ENCODE measurements at places on chromosomes 6 and 20. TPM values are rescaled to one million over a fixed set of nuclear protein-coding genes. Genes with fewer than 3 reads are reported as not detected.

- H3K36me3 ChIP-seq, result no peaks in the 10 kb centered on the region
- no peak overlapping the region for H3K4me3 ChIP-seq
- H3K4me1 ChIP-seq, result peaks cover 26% of the 10 kb centered on the region
- DNase-seq, result no peak
- no peak overlapping the region for H3K27ac ChIP-seq
Measured at GRCh38 chr6:90370493-90370959, 73.9 kb upstream of the BACH2 start.

GRCh38 chr6:109237077-109237985, 142.0 kb downstream of the CEP57L1 start:
- peaks cover 12% of the 10 kb centered on the region for H3K4me1 ChIP-seq
- no peaks in the 10 kb centered on the region for H3K27me3 ChIP-seq
- no peak for DNase-seq

PBOV1 gene
- not detected for total RNA-seq

- no peak overlapping the region for H3K27ac ChIP-seq
- H3K4me3 ChIP-seq, result no peak overlapping the region
- no peaks in the 10 kb centered on the region for H3K27me3 ChIP-seq
- DNase-seq, result no peak
- peaks cover 1% of the 10 kb centered on the region for H3K36me3 ChIP-seq
Measured at GRCh38 chr6:142940487-142940886, 4.5 kb downstream of the HIVEP2 start.

SLC32A1 gene
- not detected for total RNA-seq

PRICKLE4 gene
- total RNA-seq, result 3.6 TPM

GRCh38 chr6:75113446-75113845, 92.4 kb downstream of the COL12A1 start:
- peak overlapping the region; percentile 88 for H3K27ac ChIP-seq
- DNase-seq, result no peak
- no peaks in the 10 kb centered on the region for H3K27me3 ChIP-seq
- H3K4me3 ChIP-seq, result no peak overlapping the region

CTAGE9 gene
- total RNA-seq, result not detected

GRCh38 chr6:41699063-41699462, 36.3 kb downstream of the TFEB start:
- H3K36me3 ChIP-seq, result no peaks in the 10 kb centered on the region
- peaks cover 51% of the 10 kb centered on the region for H3K4me1 ChIP-seq
- DNase-seq, result no peak
- H3K4me3 ChIP-seq, result no peak overlapping the region
- H3K27me3 ChIP-seq, result no peaks in the 10 kb centered on the region

GRCh38 chr6:41654151-41654697, 16.0 kb downstream of the MDFI start:
- peaks cover 25% of the 10 kb centered on the region for H3K36me3 ChIP-seq
- no peak overlapping the region for H3K27ac ChIP-seq
- H3K4me3 ChIP-seq, result no peak overlapping the region
- H3K4me1 ChIP-seq, result peaks cover 52% of the 10 kb centered on the region

DNA sequence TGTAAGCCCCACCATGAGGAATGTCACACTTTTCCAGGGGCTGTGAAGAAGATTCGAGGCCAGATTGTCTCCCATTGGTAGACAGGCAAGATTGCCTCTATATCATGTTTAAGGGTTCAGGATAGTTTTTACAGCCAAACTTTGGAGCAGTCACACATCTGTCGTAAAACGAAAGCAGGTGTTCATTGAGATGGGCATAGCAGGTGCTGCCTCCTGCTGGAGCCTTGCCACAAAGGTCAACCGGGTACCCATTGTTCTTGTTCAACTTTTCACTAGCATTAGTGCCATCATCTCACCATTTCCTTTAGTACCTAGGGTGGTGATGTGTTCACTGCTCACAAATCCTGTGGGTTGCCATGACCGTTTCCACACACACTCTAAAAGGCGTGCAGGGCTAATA, 198.3 kb downstream of the HTR1B start:
- H3K4me1 ChIP-seq, result no peaks in the 10 kb centered on the region
- H3K4me3 ChIP-seq, result no peak overlapping the region
- peaks cover 2% of the 10 kb centered on the region for H3K36me3 ChIP-seq
- no peaks in the 10 kb centered on the region for H3K27me3 ChIP-seq
- DNase-seq, result no peak

SNX14 gene
- 70.8 TPM for total RNA-seq

- no peak overlapping the region for H3K4me3 ChIP-seq
- no peaks in the 10 kb centered on the region for H3K27me3 ChIP-seq
- H3K27ac ChIP-seq, result peak overlapping the region; percentile 8
- DNase-seq, result no peak
- H3K36me3 ChIP-seq, result no peaks in the 10 kb centered on the region
Measured at GRCh38 chr6:3237761-3238662, 10.6 kb upstream of the TUBB2B start.

CAPN11 gene
- total RNA-seq, result not detected

- peaks cover 4% of the 10 kb centered on the region for H3K27me3 ChIP-seq
- no peak overlapping the region for H3K27ac ChIP-seq
- no peaks in the 10 kb centered on the region for H3K36me3 ChIP-seq
- no peak for DNase-seq
- no peak overlapping the region for H3K4me3 ChIP-seq
- H3K4me1 ChIP-seq, result no peaks in the 10 kb centered on the region
Measured at GRCh38 chr20:14525426-14525825, 188.0 kb upstream of the FLRT3 start.

DNA sequence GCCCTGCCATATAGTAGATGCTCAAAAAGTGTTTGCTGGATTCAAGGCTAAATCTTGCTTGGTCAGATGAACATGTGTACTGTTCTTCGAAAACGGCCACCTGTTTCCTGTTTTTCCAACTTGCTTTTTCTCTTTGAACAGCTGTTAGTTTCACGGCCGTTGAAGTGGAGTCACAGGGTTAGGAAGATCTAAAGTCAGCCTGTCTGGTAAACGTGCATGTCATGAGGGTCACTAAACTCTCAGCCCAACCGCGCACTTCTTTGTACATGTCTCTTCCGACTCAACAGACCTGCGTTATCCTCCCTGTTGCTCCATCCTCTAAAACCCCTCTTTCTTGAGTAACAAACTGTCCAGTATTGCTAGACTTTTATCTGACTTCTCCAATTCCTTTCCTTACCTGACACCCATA, 93.2 kb upstream of the MAN1A1 start:
- peaks cover 17% of the 10 kb centered on the region for H3K4me1 ChIP-seq
- H3K27me3 ChIP-seq, result no peaks in the 10 kb centered on the region
- DNase-seq, result no peak
- H3K27ac ChIP-seq, result no peak overlapping the region
- H3K4me3 ChIP-seq, result no peak overlapping the region
- peaks cover 1% of the 10 kb centered on the region for H3K36me3 ChIP-seq

DNA sequence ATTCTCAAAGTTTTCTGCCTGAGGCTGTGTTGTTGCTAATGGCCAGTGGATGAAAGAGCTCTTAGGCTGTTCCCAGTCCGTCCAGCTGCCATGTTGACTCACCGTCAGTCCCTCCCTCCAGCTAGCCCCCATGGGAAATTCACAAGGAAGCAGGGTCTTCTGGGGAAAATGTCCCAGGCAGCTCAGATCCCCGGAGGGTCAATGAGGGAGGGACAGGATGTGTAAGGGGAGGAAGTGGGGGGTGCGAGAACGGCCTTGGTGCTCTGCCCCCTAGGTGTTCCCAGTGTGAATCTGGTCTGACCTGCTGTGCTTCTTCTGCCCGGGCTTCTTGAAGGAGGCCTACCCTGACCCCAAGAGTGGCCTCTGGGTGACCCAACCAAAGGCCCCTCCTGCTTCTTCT, 65.9 kb downstream of the CEBPB start:
- DNase-seq, result no peak
- no peaks in the 10 kb centered on the region for H3K36me3 ChIP-seq
- peaks cover 13% of the 10 kb centered on the region for H3K4me1 ChIP-seq
- H3K27me3 ChIP-seq, result no peaks in the 10 kb centered on the region
- H3K4me3 ChIP-seq, result no peak overlapping the region

GRCh38 chr6:110813338-110814101, 1.7 kb downstream of the CDK19 start:
- H3K36me3 ChIP-seq, result peaks cover 1% of the 10 kb centered on the region
- H3K27ac ChIP-seq, result no peak overlapping the region
- no peaks in the 10 kb centered on the region for H3K27me3 ChIP-seq
- peak overlapping the region; percentile 99 for H3K4me3 ChIP-seq
- DNase-seq, result no peak
- H3K4me1 ChIP-seq, result peaks cover 21% of the 10 kb centered on the region

GRCh38 chr6:35583893-35584688, 71.4 kb upstream of the TULP1 start:
- H3K27ac ChIP-seq, result peak overlapping the region; percentile 61
- H3K36me3 ChIP-seq, result peaks cover 24% of the 10 kb centered on the region
- no peak for DNase-seq

ZNF165 gene
- total RNA-seq, result 0.26 TPM

DNA sequence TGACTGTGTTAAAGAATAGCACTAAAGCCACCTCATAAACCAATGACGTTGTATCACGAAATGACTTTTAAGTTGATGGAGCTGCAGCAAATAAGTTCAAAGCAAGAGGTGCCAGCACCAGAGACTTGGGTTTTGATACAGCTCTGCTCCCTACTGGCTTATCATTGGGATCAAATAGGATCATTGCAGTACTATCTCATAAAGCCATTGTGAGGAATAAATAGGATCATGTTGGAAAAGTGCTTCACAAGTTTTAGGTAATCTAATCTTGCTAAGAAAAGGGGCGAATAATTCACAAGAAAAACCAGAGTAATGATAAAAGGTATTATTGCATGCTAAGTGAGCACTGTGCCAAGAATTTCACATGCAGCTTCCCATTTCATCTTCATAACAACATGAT, 10.4 kb upstream of the CEP85L start:
- no peak for DNase-seq
- H3K36me3 ChIP-seq, result no peaks in the 10 kb centered on the region
- no peak overlapping the region for H3K27ac ChIP-seq

DNA sequence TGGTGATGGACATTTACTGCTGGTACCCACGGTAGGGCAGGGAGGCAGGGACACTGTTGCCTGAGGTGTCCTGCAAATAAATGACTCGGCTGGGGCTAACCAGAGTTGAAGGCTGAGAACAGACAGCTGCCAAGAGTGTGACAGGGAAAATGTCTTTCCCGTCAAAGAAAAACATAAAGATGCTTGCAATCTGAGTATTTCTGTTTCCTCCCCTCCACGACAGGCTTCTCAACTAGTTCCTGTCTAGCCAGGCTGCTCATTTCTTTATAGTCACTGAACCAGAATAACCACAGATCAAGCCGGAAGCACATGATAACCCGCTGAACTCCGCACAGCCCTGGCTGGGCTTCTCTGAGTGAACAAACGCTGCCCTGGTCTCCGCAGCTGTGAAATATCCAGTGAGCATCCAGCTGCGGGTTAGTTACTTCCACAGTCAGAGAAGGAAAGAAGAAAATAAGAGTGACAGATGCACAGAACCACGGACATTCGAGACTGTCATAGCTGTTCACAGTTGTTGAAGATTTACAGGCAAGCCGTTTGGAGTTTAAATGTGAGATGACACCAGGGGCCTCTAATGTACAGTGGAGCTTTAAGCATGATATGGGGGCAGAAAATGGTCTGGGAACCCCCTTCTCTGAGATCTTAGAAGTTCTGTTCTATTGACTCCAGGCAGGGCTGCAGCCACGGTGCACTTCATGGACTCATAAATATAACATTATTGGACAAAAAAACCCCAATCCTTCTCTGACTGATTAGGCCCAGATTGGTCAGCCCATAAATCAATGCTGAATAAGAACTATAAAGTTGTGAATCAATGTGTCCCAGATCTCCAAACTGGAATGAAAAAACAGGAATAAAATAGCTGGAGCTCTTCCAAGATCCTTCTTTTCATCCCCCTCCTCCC, 299.9 kb upstream of the SUPT3H start:
- H3K36me3 ChIP-seq, result peaks cover 2% of the 10 kb centered on the region
- H3K4me3 ChIP-seq, result peak overlapping the region; percentile 53
- DNase-seq, result no peak
- H3K27me3 ChIP-seq, result no peaks in the 10 kb centered on the region
- H3K4me1 ChIP-seq, result peaks cover 30% of the 10 kb centered on the region
- peak overlapping the region; percentile 88 for H3K27ac ChIP-seq

DNA sequence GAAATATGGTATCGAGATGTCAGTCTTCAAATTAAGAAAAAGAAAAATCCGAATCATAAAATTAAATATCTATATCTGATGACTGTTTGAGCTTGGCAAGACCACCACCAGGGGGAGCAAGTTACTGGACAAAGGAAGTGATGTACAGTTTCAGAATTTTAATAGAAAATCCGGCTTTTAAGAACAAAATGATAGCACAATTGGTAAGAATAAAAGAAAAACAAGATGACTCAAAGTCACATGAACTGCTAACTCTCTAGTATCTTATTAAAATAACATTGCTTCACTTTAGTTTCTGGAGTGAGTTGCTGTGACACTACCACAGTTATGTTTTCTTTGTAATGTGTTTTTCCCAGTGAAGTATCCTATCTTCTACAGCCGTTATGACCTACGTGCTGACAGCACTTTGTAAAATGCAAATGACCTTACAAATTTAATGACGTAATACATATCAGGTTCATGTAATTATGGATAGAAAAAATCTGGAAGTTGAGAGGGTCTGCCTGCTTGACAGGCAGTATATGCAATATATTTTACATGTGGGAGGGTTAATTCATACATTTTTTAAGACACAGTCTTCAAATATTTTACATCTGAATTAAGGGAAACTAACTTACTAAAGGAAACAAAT, 405.3 kb upstream of the HS3ST5 start:
- no peaks in the 10 kb centered on the region for H3K36me3 ChIP-seq
- peaks cover 7% of the 10 kb centered on the region for H3K4me1 ChIP-seq
- DNase-seq, result no peak

DNA sequence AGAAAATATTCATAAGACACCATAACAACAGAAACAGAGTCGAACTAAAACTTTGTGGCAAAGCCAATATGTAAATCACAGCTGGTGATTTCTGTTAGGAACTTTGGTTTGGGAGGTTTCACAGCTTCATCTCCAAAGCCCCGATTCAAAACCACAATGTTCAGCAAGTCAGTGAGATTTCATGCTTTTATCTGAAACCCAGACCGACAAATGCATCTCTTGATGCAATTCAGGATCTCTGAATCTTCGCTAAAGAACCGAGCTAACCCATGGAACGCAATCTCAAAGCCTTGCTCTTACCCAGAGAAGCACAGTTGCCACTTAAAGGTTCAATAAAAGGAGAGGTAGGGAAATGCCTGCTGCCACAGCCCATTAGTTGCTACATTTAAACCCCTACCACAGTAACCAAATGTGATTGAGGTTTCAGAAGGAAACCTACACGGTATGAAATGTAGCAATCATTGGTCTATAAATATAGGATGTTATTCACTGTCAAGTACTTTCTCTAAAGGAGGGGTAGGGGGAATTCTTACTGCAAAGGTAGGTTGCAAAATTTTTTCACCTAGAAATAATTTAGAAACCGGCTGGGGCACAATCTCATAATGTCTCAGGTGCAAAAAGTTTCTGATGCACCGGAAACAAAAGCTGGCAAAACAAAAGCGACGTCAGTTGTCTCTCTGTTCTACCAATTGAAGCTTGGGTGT, 381.0 kb upstream of the ARID1B start:
- no peak for DNase-seq
- H3K4me1 ChIP-seq, result no peaks in the 10 kb centered on the region

Data from chondrocyte (in vitro differentiated cells).